NCI-H226 (cell line): ENCODE measurements at places on chromosomes 16 and 17.

- peak; percentile 60 for DNase-seq
Observed at GRCh38 chr16:16025214-16025968, 76.0 kb downstream of the ABCC1 start.

DNA sequence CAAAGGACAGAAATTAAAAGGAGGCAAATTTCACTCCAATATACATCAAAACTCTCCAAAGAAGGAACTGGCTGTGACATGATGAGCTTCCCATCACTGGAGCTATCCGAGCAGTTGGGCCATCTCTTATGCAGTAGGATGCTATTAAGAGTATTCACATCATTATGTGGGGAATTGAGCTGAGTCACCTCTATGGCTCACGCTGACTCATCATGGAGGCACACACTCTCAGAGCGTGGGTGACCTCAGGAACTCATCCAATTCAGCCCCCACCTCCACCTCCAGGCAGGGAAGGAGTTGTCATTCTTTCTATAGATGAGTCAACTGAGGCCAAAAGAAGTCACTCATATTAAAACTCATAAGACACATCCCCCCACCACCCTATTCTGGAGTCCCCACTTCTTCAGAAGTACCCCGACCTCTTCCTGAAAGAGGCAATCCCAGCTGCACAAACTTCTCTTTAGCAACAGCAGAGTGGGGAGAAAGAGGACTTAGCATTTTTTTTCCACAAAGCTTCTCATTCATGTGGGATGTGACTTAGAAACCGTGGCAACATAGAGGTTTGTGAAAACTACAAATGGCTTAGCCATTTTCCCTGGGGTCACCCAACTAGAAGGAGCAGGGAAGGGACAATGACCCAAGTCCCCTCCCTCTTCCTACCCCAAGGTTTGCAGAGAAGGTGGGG, 32.5 kb downstream of the ABCC12 start:
- DNase-seq: peak; percentile 96

- no peak for DNase-seq
Observed at GRCh38 chr16:79212114-79212791, 388.3 kb downstream of the MAF start.

- no peak for DNase-seq
Observed at GRCh38 chr17:80941171-80941570, 50.5 kb upstream of the CHMP6 start.

DNA sequence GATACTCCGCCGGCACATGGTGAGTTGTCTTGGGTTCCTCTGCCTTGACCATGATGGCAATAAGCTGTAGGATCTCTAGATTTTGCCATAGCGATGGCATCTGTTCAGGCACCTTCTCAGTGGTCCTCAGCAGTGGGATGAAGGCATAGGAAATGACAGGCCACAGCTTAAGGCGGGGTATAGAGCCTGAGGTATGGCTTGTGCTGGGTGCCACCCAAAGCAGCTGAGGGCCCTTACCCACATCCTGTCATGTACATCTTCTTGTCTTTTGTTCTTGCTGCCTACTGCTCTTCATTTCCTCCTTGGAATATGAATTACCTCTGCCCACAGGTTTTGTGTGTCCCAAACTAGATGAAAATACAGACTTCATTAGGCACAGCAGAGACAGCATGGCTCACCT, 29.5 kb downstream of the KAT7 start:
- DNase-seq: no peak

DNA sequence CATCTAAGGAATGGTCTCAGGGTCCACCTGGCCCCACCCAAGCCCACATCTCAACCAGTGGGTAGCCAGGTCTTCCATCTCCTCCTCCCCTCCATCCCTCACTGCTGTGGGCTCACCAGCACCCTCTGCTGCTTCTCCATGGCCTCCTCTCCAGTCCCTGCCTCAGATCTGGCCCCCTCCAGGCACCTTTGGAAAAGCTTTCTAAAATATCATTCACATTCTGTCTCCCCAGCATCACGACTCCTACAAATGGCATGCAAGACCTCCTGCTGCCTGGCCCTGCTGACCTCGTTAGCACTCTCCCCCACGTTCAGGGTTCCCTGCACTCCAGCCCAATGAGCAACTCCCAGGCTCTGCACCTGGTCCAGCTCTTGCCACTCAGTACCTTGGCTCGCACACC, 13.7 kb downstream of the GLP2R start:
- peak; percentile 78 for DNase-seq

- DNase-seq: no peak
Observed at GRCh38 chr17:73553311-73553710, 90.9 kb downstream of the SDK2 start.

DNA sequence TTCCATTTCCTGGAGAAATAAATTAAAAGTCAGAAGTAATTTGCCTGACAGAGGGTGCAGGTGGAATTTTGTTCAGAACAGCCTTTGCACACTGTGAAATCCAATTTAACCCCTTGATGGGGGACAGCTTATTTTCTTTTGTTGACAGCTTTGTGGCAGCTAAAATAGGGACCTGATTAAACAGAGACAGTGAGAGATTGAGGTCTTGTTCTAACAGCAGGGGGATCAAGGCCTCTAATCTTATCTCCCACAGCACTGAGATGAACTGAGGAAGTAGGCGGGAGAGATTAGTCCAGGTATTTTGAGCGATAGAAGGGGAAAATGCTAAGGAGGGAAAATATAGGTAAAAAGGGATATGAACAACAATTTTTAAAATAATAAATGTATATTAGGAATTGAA, 1491.4 kb upstream of the GOT2 start:
- DNase-seq: no peak

DNA sequence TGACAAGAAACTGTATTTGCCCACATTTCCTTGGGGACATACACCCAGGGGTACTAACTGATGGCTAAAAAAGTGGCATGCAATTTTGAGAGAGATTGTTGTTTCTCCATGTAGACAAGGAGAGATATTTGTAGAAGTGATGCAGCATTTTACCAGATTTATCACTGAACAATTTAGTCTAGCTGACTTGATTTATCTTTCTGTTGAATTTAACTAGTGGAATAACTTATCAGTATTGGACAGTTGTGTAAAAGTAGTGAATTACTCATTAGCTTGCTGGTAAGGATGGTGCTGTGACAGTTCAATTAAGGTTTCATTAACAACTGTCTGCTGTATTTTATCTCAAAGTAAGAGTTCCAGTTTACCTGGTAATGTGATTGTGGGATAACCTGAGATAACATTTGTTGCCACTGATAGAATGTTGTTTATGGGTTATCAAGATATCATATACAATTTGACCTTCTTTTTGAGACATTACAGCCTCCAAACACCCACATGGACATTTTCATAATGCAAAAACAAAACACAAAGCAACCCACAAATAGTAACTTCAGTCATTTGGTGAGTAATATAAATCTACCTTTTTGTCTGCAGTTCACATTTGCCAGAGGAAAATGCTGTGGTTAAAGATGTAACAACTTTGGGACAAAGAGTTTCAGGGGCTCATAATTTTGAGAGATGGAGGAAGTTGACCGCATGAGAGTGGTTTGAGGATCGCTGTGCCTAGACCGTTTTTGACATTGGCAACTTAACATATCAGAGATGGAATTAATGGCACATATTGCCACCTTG, 3.8 kb downstream of the NLK start:
- no peak for DNase-seq
